ENCODE measurements at places on chromosomes 12 and 14.

DNA sequence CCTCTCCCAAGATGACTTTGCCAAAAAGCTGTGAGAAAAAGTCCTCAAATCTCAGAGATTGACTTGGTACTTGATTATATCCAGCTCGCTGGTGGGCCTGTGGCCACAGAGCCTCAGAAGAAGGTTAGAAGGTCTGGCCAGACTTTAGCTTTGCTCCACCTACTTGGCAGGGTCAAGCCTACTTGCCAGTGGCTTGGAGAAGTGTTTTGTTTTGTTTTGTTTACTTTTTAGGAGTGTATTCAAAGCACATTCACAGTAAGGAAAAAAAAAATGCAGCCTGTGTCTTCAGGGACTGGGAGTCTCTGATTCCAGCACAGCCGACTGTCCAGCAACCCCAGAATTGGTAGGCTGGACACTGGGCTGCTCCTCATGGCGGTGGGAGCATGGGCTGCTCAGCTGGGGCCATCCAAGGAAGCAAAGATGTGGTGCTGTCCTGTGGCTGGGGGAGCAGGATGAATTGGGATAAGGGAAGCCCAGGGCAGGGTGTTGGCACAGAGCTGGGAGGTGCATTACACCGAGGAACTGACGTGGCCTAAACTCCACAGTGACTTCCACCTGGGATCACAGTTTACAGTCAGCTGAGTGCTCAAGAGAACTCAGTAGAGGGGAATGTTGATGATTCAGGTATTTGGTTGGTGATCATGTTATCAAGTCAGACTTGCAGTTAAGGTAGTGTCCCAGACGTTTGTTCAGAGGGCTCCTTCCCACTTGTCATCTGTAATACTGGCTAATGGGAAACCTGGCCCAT lies 73.5 kb downstream of the PPP2R5C start:
- no peak for DNase-seq

DNA sequence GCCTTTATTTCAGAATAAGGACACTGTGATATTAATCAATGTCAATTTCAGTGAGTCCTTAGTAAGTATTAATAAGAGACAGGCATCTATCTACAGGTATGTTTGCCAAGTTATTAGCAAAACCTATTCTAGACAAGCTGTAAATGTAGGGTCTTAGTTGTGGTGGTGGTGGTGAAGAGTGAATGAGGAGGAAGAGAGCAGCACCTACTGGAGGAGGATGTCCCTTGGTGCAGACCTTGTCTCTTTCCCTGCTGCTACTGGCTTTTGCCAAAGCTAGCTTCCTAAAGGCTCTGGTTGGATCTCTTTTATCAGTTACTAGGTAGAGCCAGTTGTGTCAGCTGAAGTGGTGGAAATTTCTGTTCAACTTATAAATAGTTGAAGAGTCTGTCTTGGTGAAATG lies 304.8 kb upstream of the ATP2B1 start:
- no peak for DNase-seq

DNA sequence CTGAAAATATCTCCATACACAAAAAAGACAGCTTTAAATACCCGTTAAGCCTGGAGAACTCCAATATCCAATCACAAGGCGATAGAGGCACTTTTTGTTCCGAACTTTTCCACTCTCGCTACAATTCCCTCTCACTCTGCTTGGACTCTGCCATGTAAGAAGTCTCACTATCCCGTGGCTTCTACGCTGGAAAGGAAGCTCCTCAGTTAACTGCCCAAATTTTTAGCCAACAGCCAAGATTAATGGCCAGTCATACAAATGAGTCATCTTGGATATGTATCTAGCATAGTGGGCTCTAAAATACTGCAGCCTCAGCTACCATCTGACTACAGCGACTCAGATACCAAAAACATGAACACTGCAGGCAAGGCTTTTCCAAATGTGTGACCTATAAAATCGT lies 45.5 kb upstream of the RERGL start:
- no peak for DNase-seq

- DNase-seq: no peak
Observed at GRCh38 chr12:72747111-72747849, 475.1 kb downstream of the TRHDE start.

- no peak for DNase-seq
Observed at GRCh38 chr12:22105542-22105941, 59.5 kb downstream of the CMAS start.

GRCh38 chr12:4084573-4084972 lies 189.0 kb upstream of the CCND2 start:
- DNase-seq: no peak

DNA sequence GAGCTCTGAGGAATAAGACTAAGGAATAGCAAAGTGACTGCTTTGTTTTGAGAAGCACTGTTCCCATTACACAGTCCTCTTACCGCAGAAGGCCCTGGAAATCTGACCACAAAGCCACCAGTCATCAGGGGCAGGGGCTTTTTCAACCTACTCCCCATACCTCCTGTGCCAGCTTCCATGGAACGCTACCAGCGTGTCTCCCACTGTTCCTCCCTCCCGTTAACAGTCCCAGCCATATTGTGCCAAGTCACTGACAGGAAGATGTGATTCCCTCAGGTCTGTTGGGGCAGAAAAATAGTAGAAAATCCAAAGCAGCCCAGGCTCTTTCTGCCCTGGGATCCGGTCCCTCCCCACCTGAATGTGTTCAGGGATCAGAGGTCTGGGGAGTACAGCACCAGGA lies 46.6 kb upstream of the VPS33A start:
- DNase-seq: no peak

- DNase-seq: no peak
Observed at GRCh38 chr14:91118511-91119068, 4.7 kb downstream of the DGLUCY start.

DNA sequence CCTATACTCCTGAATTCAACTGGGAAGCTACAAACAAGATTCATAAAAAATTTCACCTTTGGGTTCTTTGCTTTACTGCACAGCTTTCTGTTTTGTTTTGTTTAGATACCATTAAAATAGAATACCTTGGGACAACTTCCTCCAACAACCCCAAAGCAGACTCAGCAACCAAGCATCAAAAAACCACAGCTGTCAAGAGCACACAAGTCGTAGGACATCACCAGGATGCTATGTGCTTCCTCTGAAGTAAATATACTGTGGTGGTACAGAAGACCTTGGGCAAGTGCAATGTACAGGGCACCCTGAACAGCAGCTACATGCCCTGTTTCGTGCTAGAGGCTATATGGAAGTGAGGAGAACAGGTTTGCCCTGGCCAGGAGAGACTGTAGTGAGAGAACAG lies 359.3 kb downstream of the BCL11B start:
- DNase-seq: no peak

DNA sequence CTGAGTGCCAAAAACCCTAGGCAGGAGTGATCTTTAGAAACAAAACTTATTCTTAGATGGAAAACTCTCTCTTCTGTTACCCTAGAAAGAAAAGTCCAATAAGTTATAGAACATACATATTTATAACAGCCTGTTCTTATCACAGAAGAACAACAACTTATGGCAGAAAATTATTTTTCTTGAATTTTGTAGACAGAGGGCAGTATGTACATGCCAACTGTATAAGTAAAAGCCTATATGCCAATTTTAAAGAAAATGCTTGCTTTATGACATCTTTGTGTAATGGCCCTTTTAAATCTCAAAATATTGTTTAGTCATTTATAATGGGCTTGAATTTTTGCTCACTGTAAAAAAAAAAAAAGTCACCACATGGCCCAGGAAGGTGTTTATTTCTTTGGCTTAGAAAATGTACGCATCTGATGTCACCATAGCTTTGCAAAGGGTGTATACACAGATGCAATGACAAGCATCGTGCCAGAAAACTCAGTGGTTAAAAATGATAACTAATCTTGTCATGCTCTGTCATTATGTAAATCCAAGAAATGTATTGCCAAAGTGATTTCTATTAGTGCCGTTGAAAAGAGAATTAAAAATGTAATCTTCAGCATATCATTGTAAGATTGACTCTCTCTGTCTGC lies 38.3 kb upstream of the GRIP1 start:
- no peak for DNase-seq

DNA sequence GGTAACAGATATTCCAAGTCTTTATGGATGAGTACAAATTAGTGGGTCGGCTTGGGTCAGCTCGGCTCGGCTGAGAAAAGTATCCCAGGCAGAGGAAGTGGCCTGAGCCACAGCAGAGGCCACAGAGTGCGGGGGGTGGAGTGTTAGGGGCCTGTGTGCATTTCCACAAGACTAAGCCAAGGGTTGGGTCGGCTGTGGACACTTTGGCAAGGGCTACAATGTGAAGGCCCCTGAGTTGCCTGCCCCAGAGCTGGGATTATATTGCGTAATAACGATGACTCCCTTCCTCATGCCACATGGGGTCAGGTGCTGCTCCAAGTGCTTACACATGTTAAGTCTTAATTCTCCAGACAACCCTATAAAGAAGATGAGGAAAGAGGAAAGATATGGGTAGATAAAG lies 11.4 kb downstream of the EVL start:
- no peak for DNase-seq

DNA sequence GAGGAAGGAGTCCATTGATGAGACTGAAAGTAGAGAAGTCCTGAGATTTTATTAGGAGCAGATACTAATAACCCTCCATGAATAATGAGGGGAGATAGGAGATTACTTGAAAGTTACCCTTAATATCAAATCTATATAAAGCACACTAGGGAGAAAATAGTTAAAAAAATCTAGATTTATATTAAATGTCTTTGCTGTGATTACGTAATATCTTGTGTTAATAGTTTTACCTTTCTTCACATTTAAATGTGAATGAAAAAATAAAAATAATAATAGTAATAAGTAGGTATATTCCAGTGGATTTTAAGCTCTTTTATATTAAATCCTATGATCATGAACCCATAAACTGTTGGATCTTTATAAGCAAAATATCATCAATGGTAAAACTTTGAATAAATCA lies 267.3 kb upstream of the SYT10 start:
- no peak for DNase-seq

- no peak for DNase-seq
Observed at GRCh38 chr14:94478420-94478819, 2.4 kb upstream of the SERPINA9 start.

GRCh38 chr12:121167951-121168350 lies 35.3 kb downstream of the P2RX7 start:
- no peak for DNase-seq

GRCh38 chr12:67410667-67411067 lies 141.5 kb downstream of the CAND1 start:
- no peak for DNase-seq

DNA sequence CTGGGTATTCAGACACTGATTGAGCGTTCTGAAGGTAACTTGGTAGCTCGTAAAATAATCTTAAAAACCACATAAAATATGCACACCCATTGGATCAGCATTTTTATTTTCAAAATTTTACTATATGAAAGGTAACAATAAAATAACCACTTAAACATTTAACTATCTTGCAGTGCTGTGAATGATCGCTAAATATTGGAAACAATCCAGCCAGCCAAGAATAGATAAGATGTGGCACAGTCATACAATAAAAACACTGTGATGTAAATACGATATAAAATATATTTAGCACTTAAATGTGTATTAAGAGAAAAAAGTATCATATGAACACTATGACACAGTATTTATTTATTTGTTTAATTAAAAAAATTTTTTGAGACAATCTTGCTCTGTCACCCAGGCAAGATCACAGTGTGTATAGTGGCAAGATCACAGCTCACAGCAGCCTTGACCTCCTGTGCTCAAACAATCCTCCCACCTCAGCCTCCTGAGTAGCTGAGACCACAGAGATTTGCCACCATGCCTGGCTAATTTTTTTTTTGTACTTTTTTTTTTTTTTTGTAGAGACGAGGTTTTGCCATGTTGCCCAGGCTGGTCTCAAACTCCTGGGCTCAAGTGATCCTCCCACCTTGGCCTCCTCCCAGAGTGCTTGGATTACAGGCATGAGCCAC lies 39.4 kb downstream of the SDR9C7 start:
- DNase-seq: no peak

DNA sequence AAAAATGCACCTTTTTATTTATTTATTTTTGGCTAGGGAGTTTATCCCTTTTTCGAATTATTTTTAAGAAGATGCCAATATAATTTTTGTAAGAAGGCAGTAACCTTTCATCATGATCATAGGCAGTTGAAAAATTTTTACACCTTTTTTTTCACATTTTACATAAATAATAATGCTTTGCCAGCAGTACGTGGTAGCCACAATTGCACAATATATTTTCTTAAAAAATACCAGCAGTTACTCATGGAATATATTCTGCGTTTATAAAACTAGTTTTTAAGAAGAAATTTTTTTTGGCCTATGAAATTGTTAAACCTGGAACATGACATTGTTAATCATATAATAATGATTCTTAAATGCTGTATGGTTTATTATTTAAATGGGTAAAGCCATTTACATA lies 14.9 kb upstream of the SNAPC1 start:
- DNase-seq: no peak

DNA sequence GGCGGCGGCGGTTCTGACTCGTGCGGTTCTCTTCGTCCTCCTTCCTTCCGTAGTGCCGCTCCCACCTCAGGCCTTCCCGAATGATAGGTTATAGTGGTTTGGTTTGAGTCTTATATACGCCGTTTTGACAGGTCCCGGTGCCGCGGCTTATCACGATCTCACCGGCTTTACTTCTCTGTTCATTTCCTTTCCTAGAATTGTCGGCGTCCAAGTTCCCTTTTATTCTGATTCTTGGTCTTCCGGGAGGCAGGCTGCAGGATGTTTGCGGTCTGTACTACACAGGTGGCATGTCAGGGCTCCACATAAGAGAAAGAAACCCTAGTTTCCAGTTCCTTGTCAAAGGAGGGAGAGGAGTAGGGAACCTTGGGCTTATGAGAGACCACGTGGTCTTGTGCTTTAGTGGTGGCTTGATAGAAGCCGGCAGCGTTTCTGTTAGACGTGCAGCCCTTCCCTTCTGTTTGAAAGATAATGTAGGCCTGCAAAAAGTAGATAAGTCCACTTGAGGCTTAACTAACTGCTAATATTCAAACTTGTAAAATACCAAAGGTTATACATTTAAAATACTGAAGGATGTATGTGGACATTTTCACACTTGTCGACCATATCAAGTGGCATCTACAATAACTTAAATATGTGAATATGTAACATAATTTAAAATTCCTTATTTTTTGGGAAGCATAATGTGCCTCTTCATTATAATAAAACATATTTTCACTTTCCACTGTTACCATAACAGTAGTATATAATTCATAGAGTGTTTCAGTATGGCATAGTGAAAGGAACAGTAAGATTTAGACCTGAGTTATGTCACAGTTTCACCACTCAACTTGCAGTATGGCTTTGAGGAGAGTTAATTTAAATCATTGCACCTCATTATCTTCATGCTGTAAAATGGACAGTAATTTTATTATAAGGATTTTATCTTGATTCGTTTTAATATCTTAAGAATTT lies 804 bp downstream of the USP15 start:
- peak; percentile 34 for DNase-seq

GRCh38 chr12:75944905-75945432 lies 86.6 kb downstream of the PHLDA1 start:
- no peak for DNase-seq

- no peak for DNase-seq
Observed at GRCh38 chr12:3473171-3473570, 17.8 kb upstream of the PRMT8 start.

DNA sequence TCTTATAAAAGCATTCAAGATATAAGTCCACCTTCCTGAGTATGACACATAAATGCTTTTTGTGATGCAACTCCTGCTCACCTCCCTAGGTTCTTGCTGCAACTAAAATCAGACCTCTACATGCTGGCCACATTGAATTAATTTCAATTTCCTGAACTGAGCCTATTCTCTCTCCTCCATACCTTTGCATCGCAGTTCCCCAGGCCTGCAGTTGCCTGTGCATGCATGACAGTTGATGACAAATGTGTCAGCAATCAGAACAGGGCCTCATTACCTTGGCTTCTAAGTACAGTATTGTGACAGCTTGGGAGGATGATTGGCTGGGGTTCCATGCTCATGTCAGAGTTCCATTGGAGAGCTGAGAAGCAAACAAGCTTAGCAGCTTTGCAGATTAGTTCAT lies 3.9 kb upstream of the TM7SF3 start:
- DNase-seq: no peak

GRCh38 chr12:50402264-50403000 lies 1.7 kb downstream of the LARP4 start:
- DNase-seq: no peak

Measured in activated naive CD4-positive, alpha-beta T cell treated with anti-CD3 and anti-CD28 coated beads, Interleukin-2, amount 50 U/mL, for 16 hours (primary cell).